Spinal cord (tissue), 10 donors: ENCODE measurements at places on chromosomes 3 and 15.
A peak's percentile ranks its signal among the peaks of the same experiment; 100 is the strongest.

- DNase-seq, result peak; percentile 76
These were observed 82.2 kb upstream of the CTDSPL start for GRCh38 chr3:37779289-37780152.

DNA sequence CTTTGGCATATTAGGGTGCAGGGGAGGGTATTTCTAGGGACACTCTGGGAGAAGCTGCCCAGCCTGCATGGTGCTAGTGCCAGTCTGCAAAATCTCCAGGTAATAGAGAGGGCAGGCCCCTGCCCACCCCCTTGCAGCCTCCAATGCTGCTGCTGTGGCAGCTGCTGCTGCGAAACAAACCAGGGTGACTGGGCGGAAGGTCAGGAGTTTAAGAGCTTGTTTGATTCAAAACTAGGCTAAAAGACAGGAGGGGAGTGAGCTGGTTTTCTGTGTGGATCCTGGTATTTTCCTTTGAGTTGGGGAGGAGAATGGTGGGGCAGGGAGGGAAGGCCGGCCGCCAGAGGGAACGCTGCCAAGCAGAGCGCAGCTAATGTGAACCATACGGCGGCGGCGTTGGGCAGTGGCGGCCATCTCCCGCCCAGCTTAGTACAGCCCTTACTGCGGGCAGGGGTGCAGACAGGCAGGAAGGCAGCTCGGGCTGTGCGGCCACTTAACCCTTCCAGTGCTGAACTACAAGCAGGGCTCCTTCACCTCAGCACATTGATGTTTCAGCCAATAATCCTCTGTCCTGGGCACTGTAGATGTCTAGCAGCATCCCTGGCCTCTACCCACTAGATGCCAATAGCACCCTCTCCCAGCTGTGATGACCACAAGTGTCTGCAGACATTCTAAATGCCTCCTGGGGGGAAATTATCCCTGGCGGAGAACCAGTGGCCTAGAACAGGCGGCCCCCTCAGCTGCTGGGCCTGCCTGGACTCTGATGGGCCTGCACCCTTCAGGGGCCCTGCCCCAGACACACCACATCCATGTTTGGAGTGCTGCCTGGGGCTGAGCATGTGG lies 125.7 kb downstream of the EEFSEC start:
- peak; percentile 81 for DNase-seq

- DNase-seq, result peak; percentile 48
These were observed 7.4 kb upstream of the RIOX2 start for GRCh38 chr3:97979610-97980009.

- no peak for DNase-seq
These were observed 294.2 kb downstream of the TIGIT start for GRCh38 chr3:114587986-114588385.

- DNase-seq, result no peak
These were observed 45.5 kb downstream of the CBLB start for GRCh38 chr3:105823149-105823867.

DNA sequence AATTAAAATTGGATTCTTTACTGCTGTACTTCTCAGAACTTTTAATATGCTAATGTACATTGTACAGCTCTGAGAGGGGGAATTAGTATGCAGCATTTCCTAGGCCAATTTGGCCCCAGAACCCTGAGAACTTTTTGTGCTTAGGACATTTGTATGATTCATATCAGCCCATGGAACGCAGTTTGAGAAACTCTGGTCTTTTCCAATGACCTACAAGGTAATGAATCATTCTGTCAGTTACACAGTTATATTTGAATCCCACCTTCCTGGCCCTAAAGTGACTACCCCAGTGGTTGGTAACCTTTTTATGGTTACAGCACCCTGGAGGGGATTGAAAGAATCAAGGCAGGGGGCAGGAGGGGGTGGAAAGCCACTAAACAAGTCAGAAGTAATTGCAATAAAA lies 25.6 kb upstream of the KBTBD12 start:
- DNase-seq, result no peak

DNA sequence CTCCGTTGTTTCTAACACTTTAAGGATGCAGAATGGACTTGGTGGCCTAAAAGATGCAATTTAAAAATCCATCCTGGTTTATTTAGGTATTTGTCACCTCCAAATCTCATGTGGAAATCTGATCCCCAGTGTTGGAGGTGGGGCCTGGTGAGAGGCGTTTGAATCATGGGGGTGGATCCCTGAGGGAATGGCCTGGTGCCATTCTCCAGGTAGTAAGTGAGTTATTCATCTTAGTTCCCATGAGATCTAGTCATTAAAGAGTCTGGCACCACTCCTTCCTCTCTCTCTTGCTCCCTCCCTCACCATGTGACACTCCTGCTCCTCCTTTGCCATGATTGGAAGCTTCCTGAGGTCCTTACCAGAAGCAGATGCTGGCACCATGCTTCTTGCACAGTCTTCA lies 339.1 kb downstream of the NTRK3 start:
- no peak for DNase-seq

GRCh38 chr3:126852511-126852910 lies 130.4 kb upstream of the PLXNA1 start:
- DNase-seq, result no peak

DNA sequence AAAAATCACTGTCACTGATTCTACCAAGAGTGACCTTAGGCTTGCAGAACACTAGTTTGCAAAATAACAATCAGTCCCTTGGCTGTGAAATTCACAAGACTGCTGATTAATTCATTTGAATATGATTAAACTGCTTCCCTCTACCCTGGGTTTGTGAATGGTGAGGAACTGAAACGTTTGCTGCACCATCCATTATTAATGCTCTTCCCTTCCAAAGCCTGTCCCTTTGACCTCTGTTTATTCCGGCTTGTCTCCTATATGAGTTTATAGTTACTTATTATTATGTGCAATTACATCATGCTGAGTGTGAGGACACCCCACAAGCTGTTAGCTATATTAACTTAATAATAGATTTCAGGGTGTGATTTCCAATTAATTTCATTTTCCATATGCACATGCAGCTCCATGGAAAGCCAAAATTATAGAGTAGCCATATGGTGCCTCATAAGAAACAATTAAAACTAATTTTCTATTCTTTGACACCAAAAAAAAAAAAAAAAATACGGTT lies 96.5 kb downstream of the SUCLG2 start:
- no peak for DNase-seq

DNA sequence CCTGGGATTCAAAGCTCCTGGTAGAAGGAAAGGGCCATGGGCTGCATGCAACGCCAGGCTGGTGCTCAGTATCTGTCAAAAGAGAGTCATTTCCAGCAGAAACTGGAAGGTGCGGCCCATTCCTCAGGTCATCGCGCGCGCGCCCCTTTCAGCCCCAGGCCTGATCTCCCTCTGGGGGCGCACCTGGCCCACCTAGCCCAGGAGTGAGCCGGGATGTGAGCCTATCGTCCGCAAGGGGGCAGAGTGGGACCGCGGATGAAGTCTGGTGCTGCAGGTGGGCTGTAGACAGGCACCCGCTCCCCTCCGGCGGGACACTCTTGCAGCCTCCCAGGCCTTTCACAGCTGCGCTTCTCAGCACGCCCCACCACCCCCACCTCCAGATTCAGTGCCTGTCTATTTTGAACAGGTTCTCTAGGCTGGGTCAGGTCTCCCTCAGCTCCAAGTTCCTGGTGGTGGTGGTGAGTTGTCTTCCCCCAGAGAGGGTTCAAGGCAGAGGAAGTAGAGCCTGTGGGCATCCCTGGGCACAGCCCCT lies 5.8 kb upstream of the RPL29 start:
- no peak for DNase-seq

- DNase-seq, result no peak
These were observed 466.0 kb upstream of the THBS1 start for GRCh38 chr15:39114690-39115378.

DNA sequence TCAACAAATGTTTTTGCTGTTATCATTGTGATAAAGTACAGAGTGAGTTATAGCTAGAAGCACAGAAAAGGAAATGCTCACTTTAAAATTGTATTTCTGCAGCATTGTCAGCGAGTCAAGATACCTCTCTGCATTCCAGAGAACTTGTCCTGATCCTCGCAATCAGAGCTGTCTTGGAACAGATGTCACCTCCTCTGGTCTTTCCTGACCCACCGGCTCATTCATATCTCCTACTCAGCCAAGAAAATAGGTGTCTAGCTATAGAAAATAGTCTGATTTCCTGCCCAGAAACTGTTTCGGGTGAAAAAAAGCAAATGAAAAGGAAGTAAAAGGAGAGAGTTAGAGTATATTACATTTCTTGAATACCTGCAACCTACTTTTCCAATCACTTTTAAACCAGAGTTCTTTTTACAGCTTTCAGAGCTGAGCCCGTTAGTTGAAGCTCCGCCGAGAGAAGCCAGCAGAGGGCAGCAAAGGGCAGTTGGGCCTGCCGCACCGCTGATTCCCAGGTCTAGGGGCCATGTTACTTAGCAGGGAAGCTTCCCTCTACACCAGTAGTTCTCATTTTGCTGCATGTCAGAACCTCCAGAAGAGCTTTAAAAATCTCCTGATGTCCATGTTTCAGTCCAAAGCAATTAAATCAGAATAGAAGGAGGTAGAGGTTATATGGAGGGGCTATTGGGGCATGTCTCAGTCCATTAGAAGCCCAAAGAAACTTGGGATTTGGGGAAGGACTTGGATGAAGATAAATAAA lies 185.7 kb upstream of the THRB start:
- peak; percentile 78 for DNase-seq

- no peak for DNase-seq
These were observed 22.9 kb upstream of the UTS2B start for GRCh38 chr3:191353022-191353777.

- DNase-seq, result no peak
These were observed 178.4 kb downstream of the ATP10A start for GRCh38 chr15:25684521-25685431.

- no peak for DNase-seq
These were observed 106.5 kb downstream of the ZNF609 start for GRCh38 chr15:64566629-64567427.

GRCh38 chr3:173744895-173745294 lies 347.4 kb downstream of the NLGN1 start:
- no peak for DNase-seq

DNA sequence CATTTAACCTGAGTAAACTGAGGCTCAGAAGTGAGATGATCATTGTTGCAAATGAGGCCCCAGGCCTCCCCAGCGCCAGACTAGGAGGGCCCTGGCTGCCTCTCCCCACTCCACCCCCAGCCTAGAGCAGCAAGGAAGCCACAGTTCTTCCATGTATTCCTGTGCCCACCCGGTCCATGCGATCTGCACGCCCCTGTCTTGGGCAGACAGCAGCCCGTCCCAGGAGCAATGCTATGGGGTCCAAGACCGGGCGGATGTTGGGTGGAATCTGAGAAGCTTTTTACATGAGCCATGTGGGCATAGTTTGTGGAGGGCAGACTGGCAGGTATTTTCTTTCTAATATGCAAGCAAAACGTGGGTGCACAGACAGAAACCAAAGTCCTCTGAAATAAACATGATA lies 15.1 kb downstream of the SH2D7 start:
- DNase-seq, result no peak

DNA sequence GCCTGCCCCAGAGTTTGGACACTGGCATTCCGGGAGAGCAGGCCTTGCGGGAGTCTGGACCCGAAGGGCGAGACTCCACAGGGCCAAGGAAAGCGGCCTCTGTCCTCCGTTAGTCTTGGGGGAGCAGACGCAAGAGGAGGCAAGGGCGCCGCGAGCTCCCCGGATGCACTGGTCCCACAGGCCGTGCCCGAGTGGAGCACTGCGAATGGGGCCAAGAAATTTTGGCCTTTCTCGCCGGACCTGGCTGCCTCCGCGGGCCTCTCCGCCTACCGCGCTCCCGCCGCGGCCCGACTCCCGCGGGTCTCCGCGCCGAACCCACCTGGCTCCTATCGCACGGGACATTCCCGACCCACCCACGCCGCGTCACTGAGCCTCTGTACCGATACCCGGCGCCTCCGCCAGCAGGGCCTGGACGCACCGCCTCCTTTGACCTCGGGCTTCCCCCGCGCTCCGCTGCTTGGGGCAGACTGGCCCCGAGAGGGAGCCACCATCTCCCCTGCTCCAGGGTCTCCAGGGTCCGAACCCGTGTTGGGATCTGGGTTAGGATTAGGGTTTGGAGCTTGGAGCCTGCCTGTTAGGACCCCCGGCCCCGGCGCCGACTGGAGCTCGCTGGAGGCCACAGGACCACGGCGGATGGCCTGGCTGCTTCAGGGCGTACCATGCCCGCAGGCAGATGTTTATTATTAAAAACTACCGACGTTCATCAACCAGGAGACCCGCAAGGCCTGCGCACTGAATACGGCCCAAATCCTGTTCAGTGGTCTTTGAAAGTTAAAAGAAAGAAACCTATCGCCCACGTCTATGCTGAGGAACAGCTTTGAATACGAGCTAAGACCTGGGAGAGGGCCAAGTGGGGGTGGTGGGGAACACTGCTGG lies 11.7 kb downstream of the SHOX2 start:
- no peak for DNase-seq

DNA sequence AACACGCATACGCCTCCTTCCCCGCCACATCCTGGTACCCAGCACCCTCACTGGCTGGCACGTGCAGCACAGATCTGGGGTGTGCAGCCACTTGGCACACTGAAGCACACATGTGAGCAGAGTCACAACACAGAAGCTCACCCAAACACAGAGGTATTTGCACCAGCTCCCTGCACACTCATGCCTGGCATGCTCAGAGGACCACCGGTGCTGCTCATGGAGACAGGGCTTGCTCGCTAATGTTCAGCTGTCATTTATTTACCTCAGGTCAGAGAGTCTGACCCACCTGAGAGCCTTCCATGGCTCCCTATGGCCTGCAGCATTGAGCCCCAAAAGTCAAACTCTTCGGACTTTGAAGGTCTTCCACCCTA lies 70.4 kb downstream of the ADAMTS7 start:
- DNase-seq, result no peak

- no peak for DNase-seq
These were observed 253.7 kb downstream of the IL5RA start for GRCh38 chr3:2856138-2857133.

DNA sequence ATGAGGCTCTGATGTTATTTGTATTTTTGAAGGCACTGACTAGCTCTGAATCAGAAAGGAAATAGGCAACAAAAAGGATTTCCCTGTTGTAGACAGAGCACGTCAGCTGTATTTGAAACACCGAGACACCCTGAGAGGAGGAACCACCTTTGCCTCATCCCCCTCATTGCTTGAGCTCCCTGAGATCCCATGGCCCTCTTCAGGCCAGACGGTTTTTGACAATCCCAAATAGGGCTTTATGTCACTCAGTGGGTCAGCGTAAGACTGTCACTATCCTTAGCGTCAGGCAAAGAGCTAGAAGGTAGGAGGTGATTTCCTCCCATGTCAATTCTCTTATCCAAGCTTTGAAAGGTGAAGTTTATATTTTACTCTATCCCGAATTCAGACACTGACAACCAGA lies 254.3 kb downstream of the ZNF621 start:
- DNase-seq, result no peak

GRCh38 chr3:197874653-197875052 lies 75.3 kb upstream of the RPL35A start:
- DNase-seq, result no peak

- no peak for DNase-seq
These were observed 33.8 kb downstream of the DRD3 start for GRCh38 chr3:114144909-114145688.
